ENCODE measurements at places on chromosomes 3 and 15.

DNA sequence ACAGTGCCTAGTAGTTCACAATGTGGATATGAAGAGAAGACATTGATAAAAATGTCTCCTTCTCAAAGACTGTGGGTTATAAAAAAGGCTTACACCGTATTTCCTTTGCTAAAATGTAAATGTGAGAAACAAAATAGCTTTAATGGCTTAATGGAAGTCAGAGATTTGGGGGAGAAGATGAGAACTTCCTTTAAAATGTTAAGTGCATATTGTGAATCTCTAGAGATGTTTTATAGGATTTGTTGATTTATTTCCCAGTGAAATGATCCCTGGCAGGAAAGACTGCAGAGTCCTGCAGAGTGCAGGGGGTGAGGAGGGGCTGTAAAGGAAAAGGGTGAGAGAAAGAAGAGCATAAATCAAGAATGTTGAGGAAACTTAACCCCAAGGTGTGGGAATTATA is 305.1 kb downstream of the GAP43 start:
- no peak for DNase-seq

DNA sequence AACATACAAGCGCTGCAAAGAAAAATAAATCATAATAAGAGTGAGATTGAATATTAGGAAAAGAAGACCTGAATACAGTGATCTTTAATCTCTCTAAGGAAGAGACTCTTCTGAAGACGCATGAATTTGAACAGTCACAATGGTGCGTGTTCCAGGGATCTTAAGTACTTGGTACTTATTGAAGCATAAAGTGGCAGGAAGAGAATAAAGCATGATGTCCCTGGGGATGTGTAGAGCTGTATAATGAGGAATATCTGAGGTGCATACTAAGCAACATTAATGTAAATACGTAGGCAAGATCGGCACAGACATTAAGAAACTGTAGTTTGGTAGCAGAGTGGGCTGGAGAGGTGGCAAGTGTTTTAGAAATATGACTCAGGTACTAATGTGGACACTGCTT is 246.2 kb upstream of the MCTP2 start:
- DNase-seq, result no peak

GRCh38 chr3:17995769-17996168 is 253.3 kb upstream of the TBC1D5 start:
- no peak for DNase-seq

DNA sequence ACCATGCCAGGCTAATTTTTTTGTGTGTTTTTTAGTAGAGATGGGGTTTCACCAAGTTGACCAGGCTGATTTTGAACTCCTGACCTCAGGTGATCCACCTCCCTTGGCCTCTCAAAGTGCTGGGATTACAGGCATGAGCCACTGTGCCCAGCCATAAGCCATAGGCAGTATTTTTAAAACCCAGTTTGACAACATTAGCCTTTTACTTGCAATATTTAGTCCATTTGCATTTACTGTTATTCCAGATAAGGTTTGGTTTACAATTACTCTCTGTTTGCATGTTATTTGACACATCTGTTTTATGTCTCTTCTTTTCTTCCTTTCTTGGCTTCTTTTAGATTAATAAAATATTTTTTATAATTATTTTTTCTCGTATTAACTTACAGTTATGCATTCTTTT is 83.6 kb upstream of the EPHB3 start:
- DNase-seq, result no peak

DNA sequence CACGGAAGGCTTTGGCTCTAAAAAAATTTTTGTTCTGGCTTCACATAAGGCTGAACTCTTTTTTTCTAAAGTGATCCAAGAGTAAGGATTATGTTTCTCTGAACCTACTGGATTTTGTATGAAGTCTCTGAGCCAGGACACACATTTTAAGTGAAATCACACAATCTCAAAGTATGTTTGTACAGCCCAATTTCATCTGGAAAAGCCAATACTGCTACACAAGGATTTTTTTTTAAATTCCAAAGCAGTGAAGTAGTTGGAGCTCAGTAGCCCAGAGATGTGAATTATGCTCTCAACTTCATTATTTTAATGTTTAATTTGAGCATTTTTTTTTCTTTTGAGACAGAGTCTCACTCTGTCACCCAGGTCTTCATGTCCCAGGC is 243.9 kb downstream of the FAM43A start:
- DNase-seq, result no peak

DNA sequence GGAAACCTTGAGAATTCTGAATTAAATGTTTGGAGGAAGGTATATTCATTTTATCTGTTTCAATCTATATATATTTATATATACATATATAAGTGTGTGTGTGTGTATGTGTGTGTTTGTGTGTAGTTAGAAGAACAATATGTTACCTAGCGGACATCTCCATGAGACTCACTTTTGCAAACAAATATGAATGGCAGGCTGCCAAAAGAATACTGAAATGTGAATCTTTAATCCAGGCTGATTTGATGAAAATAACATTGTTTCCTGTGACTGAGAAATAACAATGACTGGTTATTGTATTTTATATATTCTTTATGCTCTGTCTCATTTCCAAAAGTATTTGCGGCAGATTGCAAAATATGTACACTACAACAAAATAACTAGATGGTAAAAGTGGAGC is 255.5 kb upstream of the TGFBR2 start:
- no peak for DNase-seq

- DNase-seq, result no peak
Observed at GRCh38 chr3:176953106-176954060, 243.9 kb downstream of the TBL1XR1 start.

- no peak for DNase-seq
Observed at GRCh38 chr3:154933581-154933980, 146.5 kb upstream of the MME start.

DNA sequence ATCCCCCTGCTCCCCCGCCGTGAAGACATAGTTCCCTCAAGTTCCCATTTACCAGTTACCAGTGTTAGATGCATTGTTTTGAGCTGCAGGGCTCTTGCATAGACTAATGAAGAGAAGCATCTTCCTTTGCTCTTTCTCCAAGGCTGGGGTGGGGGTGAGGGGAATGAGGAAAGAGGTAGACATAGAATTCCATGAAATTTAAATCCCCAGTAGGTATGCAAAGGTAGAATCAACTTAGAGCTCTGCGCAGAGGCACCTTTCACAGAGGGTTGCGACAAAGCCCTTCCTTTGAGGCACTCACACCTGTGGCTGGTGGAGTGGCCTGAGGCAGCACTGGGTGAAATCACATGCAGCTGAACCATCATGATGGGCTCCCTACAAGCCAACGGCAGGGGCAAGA is 101.3 kb downstream of the WDR76 start:
- DNase-seq, result no peak

- DNase-seq, result no peak
Observed at GRCh38 chr3:108202080-108202479, 20.1 kb downstream of the IFT57 start.

GRCh38 chr3:188077160-188077799 is 76.7 kb upstream of the LPP start:
- no peak for DNase-seq

DNA sequence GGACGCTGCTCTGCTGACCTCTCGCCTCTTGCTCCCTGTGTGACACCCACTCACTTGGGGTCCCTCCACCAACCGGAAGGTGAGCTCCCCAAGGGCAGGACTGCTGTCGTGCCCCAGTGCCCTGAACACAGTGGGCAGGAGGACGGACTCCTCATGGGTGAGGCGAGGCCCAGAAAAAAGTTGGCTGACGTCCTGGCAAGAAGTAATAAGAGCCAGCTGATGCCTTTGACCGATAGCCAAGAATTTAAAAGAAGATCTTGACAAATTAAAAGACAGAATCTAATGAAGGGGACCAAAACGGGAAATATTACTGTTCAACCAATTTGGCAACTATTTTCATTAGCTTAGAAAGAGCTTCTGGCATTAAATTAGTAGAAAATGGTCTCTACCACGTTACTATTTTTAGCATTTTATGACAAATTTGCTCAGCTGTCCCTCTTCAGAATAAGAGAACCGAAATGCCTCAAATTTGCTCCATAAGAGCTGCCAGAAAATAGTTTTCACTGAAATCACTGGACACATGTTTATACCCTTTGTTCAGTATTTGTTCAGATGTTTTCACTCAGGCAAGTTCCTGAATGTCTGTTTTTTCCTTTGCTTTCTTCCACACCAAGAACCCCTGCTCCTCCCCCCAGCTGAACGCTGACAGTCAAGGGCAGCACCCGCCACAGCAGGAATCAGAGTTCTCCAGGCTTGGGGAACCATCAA is 60.5 kb downstream of the XXYLT1 start:
- no peak for DNase-seq

- DNase-seq, result no peak
Observed at GRCh38 chr15:61169904-61170695, 59.0 kb downstream of the RORA start.

GRCh38 chr15:74130155-74130848 is at the start of gene ISLR2:
Gene ISLR2 (plus strand): TSS chr15:74130586. CDS start chr15:74132755, 2,169 bp downstream.
- DNase-seq, result no peak

- no peak for DNase-seq
Observed at GRCh38 chr15:55742927-55743728, at the start of gene PRTG. Gene PRTG (minus strand): TSS chr15:55743152. CDS start chr15:55742931, 221 bp downstream.

- no peak for DNase-seq
Observed at GRCh38 chr3:117263745-117264144, 554.2 kb downstream of the TUSC7 start.

DNA sequence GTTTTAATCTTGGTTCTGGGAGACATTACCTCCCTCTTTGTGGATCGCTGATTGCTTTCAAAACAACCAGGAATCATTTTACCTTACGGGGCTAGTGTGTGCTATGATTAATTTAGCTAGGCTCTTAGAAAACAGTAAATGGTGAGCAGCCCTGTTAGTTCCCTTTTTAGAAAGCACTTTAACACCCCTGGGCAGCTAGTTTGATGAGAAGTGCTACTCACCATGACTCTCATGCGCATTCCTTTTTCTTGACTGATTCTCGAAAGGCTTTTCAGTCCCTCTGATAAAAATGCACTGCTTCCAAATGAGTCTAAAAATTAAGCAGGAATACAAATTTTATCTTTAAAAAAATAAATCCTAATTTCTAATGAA is 75.3 kb upstream of the LEKR1 start:
- no peak for DNase-seq

DNA sequence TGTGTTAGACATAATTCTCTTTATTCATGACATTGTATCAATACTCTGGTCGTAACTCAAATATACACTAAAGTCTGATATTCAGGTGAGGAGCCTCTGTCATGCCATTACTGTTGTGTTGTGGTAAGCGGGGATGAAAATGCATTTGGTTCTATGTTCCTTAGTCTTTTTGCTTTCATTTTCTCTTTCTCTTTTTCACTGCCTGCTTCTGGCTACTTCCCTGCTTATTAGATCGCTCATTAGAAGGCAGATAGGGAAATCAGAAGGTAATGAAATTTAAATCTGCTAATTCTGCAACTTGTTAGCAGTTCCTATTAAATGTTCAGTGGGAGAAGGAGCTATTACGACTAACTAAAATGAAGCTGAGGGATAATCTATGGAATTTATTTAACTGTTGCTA is 345.0 kb downstream of the GRM7 start:
- no peak for DNase-seq

- DNase-seq, result no peak
Observed at GRCh38 chr15:25869701-25870100, 6.6 kb upstream of the ATP10A start.

DNA sequence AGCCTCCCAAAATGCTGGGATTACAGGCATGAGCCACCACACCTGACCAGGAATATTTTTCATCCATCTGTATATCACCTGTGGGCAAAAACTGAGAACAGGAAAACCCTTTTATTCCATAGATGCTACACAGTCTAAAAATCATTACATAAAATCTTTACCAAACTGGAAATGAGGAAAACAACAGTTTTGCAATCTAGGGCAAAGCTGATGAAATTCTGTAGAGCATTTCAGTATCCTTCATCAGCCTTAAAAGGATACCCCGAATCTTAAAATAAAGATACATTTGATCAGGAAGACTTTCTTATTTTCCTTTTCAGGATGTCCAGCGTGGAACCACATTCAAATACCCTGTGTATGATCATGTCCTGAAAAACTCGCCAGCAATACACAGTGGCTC is 7.1 kb downstream of the SIAH2 start:
- DNase-seq, result no peak

DNA sequence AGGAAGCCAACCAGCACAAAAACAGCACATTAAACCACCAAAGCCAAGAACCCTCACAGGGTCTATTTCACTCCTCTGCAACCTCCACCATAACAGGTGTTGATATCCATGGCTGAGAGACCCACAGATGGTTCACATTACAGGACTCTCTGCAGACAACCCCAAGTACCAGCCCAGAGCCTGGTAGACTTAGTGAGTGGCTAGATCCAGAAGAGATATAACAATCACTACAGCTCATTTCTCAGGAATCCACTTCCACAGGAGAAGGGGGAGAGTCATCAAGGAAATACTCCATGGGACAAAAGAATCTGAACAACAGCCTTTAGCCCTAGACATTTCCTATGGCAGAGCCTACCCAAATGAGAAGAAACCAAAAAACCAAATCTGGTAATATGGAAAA is 168.1 kb upstream of the CD96 start:
- DNase-seq, result no peak

- no peak for DNase-seq
Observed at GRCh38 chr3:154112146-154112852, 8.9 kb upstream of the ARHGEF26 start.

DNA sequence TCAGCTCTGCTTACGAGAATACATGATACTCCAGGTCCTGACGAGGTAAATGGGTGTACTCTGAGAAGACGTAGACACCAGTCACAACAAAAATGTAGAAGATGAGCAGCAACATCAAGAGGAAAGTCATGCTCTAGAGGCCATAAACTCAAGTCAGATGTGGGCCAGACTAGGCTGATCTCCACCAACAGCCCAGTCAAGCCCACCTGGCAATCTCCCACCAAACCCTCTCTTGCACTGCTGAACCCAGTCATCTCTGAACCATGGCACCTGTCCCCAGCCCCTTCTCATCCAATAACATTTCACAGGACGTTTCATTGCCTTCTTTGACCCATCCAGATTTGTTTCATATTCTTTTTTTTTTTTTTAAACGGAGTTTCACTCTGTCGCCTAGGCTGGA is 10.8 kb upstream of the PDIA3 start:
- no peak for DNase-seq

GRCh38 chr3:187274977-187275338 is 16.6 kb downstream of the MASP1 start:
- no peak for DNase-seq

GRCh38 chr15:31525185-31525695 is 198.6 kb downstream of the KLF13 start:
- no peak for DNase-seq

DNA sequence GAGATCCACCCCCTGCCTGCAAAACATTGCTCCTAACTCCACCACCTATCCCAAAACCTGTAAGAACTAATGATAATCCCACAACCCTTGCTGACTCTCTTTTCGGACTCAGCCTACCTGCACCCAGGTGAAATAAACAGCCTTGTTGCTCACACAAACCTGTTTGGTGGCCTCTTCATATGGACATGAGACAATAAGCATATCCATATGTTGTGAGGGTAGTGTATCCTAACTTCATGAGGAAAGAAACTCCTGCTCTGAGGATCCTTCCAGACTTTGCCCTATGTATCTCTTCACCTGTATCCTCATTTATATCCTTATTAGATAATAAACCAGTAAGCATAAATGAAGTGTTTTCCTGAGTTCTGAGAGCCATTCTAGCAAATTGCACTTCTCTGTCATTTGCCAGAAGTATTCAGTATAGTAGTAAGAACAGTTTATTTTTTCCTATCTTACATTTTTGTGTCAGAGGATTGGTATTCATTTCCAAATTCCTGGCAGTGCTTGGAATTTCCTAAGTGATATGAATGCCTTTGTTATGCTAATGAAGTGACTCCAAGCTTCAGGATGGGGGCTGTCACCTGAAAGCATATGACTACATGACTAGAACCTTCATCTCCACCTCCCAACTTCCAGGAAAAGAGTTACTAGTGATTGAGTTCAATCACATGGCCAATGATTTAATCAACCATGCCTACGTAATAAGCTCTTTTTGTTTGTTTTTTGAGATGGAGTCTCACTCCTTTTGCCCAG is 30.2 kb downstream of the TTBK2 start:
- no peak for DNase-seq
